Heart left ventricle (tissue), 16 donors: ENCODE measurements at places on chromosomes 7 and 10. TPM values are rescaled to one million over a fixed set of nuclear protein-coding genes. Genes with fewer than 3 reads are reported as not detected.

DNA sequence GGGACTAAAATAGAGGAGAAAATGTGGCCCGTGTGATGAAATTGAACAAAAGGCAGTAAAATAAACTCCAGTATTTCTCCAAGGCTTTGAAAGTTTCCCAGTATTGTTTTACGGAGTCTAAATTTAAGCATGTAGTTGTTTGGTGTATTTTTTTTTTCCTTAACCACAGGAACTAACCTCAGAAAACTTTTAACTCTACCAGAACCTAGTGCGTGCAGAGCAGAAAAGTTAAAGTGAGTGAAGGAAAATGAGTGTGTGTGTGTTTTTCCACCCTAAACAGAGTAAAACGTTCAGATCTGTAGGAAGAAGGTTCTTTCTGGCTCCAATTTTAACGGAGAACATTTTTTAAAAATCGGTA is 812 bp downstream of the PROSER2 start:
- no peak for DNase-seq

DNA sequence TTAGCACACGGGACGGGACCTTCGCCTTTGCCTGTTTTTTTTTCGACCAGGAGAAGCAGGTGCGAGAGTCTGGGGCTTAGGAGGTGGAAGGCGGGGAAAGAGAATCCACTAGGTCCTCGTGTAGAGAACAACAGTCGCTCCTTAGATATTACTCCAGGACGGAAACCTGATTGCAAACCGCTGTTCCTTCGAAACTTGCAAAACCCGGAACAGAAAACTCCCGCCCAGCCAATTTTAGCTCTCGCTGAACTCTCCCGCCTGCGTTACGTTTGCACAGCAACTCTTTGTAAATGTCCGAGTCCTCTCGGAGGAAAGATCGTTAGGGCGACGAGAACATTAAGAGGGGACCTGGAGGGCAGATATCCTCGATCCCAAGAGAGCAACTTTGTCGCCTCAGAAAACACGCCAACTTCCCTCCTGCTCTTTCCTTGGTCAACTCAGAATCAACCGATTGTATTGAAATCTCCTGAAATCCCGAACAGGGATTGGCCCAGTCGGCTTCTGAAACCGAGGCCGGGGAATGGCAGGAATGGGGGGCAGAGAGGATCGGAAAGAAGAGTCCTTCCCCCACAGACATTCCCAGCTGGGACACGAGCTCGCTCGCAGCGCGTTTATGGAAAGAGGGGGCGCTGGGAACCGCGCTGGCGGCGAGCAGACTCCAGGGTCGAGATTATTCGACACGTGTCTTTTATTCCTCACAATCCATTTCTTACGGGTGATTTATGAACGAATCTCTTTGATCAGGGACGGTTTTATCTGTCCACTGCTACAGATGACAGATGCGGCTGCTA is 9.9 kb downstream of the TWIST1 start:
- DNase-seq, result no peak

DNA sequence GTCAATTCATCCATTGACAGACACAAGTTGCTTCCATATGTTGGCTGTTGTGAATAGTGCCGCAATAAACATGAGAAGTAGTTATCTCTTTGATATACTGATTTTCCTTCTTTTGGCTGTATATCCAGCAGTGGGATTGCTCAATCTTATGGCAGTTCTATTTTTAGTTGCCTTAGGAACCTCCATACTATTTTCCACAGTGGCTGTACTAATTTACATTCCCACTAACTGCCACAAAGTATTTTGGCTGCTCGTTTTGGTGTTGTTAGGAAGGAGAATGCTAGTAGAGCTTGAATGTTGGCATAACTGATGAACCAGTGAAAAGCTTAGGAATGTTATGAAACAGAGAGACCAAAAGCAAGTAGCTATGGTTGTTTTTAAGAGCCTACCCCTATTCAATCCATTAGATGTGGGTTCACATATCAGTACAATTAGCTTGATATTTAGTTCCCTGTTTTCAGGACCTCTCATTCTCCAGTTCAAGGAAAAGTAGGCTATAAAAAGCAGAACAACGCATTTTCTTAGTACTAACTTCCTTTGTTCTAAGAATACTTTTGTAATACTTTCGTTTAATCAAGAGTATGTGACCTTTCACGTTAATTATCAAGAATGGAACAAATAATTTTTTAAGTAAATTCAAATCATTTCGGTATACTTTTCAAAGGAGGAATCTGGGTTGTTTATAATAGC is 100.3 kb downstream of the FAS start:
- no peak for DNase-seq

- no peak for DNase-seq
Observed at GRCh38 chr7:30510124-30511075, 5.8 kb upstream of the GGCT start.

GRCh38 chr10:43287056-43288007 is 20.5 kb upstream of the RASGEF1A start:
- no peak for DNase-seq

- DNase-seq, result no peak
Observed at GRCh38 chr7:139733751-139734150, 44.0 kb downstream of the HIPK2 start.

DNA sequence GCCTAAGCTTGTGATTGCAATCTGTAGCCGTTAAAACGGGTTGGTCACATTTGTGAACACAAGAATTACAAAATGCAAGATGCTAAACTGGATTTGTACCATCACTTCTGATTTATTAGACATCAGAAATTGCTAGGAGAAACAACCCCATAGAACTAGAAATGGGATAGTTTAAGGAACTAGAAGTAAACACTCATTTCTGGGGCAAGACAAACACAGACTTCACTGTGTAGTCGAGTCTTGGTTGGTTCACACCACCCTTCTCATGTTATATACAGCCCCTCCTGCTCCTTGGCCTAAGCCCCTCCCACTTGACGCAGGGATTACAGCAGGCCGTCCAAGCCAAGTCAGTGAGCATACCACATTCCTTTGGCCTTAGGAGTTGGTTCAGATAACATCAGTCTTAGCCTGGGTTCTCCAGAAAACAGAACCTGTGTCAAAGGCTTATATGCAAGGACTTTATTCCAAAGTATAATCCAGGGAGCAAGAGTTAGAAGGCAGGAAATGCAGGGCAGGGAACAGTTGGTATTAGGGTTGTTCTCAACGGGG is 2.0 kb upstream of the NRAP start:
- DNase-seq, result no peak

- DNase-seq, result no peak
Observed at GRCh38 chr10:48364659-48365405, 58.4 kb downstream of the MAPK8 start.

GRCh38 chr7:138945821-138946220 is 35.4 kb downstream of the KIAA1549 start:
- no peak for DNase-seq

- DNase-seq, result no peak
Observed at GRCh38 chr7:81637534-81637933, 132.3 kb downstream of the HGF start.

DNA sequence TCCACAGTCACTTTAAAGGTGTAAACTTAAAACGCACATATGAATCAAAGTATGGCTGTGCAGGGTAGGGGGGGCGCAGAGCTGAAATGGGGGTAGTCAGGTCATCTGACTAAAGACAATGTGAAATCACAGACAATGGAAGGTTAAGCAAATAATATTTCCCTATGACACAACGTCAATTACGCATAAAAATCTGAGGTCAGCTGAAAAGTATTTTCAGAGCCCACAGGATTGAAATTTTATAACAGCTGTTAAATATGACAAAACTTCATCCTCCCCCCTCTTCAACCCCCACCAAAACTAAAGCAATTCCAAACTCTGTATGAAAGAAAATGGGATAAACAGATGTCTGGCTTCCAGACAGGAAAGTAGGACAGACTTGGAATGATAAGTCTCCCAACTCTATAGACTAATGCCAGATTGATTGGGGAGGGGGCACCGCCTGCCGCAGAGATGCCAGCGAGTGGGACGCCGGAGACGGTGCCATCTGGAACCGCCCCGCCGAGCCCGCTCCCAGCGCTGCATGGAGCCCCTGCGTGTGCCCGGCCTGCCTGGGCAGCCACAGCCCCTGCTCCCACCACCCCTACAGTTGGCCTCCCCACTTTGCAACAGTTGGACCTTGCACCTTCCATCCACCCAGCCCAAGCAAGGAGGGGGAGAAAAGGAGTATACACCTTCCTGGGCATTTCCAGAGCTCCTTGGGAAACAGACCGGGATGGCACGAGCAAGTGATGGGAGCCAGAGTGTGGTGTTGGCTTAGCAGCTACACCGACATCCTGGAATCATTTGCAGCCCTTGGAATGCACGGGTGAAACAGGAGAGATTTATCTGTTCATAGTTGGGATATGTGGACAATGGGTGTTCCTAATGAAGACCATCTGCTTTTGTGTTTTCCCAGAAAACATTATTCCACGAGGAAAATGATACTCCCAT is 10.7 kb downstream of the EBF3 start:
- no peak for DNase-seq

DNA sequence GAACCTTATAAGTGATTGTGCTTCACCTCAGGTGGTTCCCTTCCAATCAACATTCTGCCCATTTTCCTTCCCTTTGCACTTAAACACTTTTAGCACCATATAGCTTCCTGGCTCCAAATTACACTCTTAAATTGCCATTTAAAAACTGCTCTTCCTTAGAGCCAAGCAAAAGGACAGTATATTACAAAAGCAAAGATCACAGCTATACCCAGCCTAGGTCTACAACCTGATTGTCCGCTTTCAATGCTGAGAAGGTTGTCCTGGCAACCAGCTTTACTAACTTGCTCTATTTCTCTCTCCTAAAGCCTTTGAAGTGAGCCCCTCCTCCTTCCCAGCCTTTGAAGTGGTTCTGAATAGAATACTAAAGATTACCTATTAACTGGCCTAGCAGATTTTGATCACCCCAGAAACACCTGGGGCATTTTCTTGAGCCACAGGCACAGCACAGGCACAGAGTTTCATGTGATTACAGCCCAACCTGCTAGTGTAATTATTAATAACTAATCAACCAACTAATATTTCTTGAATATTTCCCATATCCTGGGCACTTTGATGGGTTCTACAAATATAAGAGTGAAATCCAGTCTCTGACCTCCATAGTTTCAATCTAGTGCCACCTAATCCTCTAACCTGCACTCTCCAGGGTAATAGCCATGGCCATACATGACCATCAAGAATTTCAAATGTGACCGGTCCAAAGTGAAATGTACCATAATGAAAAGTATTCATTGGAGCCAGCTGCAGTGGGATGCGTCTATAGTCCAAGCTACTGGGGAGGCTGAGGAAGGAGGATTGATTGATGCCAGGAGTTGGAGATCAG is 63.6 kb upstream of the TRIM24 start:
- no peak for DNase-seq

DNA sequence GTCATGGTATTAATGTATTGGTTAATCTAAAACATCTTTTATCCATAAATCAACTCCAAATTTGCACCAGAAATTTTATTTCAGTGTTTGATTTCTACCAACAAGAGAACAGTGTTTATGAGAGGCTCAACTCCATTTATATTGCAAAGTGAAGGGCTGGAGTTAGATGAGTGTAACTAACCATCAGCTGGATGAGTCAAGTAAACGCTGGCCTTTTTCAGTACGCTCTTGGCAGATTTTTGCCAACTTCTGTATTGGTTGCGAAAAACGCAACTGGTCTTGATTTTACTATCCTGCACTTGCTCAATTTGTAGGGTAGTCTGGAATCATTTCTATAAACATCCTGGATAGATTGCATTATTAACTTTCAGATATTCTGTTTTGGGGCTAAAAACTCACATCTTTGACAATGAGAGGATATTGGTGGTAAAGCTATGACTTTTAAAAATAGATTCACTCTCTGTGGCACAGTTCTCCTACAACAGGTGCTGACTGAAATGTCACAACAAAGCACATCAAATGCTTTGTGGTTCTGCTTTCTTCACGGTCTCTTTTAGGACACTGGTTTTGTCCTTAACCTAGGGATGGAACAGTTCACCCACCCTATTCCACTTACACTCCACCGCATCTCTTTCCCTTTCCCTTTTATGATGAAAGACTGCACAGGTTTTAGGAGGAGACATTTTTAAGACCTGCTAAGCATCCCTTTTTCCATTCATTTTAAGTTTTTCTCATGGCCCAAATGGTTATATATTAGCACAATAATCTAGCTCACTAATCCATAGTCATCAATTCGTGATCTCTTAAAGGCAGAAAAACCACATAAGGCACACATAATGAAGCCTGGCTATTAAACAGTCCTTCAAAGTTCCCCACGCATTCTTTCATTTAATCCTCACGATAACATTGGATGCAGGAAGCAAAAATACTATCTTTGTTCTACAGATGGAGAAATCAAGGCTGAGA is 12.8 kb downstream of the CACNA2D1 start:
- DNase-seq, result no peak

DNA sequence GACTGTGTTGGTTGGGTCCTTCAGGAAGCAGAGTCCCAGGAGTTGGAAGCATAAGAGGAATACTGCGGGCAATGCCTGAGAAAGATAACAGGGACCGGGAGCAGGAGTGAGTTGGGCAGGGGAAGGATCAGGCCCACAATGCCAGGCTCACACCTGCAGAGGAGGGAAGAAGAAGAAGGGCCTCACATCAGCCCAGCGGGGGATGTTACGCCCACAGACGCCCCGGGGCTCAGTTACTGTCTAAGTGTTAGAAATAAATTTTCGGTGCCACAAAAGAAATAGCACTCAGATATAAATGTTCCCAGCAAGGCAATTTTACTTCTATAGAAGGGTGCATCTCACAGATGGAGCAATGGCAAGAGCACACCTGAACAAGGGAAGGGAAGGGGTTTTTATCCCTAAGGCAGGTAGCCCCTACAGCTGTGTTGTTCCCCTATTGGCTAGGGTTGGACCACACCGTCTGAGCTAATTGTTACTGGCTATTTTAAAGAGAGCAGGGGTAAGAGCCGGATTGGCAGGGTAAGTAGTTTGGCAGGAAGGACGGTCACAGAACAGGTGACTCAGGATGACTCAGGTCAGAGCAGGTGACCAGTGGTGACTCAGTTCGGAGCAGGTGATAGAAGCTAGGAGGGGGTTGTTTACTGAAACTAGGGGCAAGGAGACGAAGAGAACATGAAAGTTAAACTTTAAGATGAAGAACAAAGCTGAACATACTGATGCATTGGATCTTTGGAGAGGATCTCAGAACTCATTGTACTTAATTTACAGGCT is at the start of gene NOS3:
TSS of gene NOS3 (plus strand) at position 602 of the 771 bp plus-strand sequence. CDS start 2,787 bp downstream, outside the sequence.
- DNase-seq, result no peak

DNA sequence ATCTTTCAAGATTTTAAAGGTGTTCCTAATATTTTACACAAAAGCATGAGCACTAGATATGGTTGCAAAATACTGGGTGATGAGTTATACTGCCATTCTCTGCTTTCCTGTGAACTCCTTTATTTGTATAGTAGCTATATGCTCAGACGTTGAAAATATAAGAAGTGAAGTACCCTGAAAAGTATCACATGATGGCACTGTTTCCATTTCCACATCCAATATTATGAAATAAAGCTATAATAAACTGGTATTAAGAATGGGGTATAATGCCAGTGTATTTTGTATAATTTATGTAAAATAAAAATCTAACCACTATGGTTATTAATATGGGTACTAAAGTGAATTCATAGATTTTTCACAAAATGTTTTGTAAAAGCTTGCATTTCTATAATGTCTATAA is 79.6 kb upstream of the FOXP2 start:
- DNase-seq, result no peak

Gene LRRD1
- not detected for total RNA-seq

Gene PLEKHS1
- not detected for total RNA-seq

Gene CTAGE6
- not detected for total RNA-seq

Gene SPDYE2B
- not detected for total RNA-seq

Gene ICA1
- total RNA-seq, result 54.4 TPM

Gene TBL2
- 9.6 TPM for total RNA-seq

Gene XRCC2
- 0.15 TPM for total RNA-seq

Gene CYP2E1
- 0.77 TPM for total RNA-seq
